ENCODE measurements at places on chromosomes 12 and 14. TPM values are rescaled to one million over a fixed set of nuclear protein-coding genes. Genes with fewer than 3 reads are reported as not detected.
A peak's percentile ranks its signal among the peaks of the same experiment; 100 is the strongest.

DNA sequence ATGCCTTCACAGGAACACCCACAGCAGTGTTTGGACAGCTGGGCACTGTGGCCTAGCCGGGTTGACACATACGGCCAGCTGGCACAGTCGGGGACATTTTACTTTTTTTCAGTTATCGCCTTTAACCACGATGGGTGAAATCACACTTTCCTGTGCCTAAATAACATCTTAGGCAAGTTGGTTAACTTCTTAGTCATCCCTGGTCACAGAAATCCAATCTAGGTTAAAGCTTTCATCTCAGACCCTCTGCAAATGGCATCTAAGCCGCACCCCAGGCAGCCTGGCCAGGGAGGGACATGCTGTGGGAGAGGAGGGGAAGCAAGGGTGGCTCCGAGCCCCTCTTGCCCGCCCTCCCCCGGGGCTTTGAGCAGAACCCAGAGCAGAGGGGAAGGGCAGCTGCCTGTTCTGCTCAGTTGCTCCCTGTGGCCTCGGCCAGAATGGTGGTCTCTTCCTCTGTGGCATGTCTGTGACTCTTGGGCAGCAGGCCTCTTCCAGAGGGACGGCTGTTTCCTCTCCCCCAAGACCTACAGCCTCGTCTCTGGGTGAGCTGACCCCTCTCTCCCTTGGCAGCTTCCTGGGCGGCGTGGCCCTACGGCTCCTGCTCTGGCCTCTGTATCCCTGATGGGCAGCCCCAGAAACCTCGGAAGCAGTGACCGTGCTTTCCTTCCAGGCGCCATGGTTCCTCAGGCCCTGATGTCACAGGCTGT lies 85.4 kb upstream of the DYNC1H1 start:
- no peak for DNase-seq

GRCh38 chr12:64671681-64672080 lies 61.4 kb downstream of the RASSF3 start:
- no peak for DNase-seq

DNA sequence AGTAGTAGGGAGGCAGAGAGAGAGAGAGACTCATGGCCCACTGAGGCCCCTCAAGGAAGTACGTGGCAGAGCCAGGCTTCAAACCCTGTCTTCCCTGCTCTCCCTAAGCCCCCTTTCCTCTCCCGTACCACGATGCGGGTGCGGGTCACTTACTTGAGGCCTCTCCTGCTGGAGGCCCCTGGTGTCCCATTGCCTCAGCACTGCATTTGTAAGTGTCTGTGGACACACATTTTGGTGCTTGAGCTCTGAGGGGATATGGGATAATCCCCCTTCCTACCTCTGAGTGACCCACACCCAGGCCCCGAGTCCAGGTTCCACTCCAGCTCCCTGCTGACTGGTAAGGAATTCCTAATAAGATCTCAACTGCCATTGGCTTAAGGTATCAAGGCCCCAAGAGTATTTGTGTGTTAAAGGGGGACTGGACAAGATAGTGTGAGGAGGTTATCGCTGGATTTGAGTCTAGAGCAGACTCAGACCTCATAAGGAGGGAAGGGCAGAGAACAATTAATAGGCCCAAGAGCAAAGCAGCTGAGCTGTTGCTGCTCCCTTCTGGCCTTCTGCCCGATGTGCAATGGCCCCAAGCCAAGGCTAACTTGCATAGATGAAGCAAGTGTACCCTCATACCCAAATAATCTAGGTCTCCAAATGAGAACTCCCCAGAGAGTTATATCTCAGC lies 71.9 kb downstream of the CRACR2A start:
- peak; percentile 61 for DNase-seq

DNA sequence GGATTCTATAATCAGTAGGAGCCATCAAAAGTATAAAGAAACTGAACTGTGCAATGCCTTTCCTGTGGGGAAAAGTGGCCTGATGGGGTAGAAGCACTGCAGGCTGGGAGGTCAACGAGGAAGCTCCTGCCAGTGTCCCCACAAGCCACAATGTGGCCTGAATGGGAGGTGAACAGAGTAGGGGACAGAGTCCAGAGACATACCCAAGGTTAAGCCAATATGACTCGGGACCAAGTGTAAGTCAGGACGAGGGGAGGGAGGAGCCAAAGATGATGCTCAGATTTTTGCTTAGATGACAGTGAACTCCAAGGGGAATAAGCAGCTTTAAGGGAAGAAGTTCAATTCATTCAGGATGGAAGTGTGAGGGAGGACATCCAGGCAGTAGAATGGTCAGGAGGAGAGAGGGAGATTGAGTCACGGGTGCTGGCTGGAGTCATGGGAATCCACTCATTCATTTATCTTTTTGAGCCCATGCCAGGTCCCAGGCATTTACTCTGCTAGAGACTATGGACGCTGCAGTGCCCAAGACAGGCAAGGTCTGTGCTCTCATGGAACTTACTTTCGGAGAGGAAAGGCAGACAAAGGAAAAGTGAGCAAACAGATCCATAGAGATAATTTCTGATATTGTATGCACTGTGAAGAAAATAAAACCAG lies 29.1 kb downstream of the DPF3 start:
- no peak for DNase-seq

DNA sequence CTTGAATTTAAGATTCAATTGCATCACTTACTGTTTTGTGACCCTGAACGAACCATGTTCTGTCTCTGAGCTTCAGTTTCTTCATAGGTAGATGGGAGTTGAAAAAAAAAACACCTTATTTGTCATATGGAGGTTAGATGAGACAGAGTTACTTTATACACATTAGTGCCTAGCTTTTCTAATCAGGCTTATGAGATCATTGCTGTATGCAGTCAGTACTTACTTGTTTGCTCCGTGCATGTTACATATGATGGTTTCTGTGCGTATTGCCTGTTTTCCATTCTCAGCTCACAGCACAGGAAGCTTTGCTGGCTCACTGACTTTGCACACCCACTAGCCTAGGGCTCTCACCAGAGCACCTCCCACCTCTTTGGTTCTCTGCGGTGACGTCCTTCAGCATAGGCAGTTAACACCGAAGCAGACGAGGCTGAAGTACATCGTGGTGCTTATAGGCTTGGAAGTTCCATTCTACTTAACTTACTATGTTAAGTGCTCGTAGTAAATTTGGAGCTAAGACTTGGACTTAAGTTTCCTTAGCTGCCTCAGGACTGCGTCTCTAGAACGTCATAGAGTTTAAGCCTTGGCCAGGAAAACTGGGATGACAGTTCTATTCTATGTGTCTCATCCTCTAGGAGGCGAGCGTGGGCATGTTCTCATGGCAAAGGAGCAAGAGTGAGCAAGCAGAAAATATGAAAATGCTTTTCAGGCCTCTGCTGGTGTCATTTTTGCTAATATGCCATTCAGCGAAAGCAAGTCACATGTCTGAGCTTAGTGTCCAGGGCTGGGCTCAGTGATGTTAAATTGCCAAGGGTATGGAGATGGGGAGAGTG lies 57.3 kb downstream of the NRXN3 start:
- no peak for DNase-seq

DNA sequence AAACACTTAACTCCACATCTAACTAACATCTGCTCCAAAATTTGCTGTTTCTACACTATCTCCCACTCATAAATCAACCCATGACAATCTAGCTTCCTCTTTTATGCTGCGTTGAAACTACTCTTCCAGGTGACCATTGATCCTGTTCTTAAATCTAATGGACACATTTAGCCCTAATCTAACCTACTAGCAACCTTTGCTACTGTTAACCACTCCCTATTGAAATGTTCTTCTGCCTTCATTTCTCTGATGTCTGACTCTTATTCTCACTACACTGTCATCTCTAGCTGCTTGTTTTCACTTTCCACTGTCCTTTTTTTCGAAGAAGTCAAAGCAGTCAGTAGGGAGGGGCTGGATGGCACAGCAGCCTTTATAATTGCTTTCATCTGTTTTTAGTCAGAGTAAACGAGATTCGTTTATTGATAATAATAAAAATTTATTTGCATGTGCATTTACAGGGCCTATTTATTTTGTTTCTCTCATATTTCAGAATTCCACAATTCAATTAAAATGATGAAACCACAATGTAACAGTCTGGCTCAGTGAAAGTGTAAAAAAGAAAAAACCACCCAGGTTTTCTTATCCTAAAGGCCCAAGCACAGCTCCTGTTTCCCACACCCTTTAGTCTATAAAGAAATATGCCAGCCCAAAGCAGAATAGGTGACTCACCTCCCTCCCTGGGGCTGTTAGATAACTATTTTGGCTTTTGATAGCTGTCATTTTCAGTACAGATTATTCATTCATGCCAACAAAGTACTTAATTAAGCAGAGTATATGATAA lies 44.9 kb downstream of the ATP2B1 start:
- peak; percentile 14 for DNase-seq

DNA sequence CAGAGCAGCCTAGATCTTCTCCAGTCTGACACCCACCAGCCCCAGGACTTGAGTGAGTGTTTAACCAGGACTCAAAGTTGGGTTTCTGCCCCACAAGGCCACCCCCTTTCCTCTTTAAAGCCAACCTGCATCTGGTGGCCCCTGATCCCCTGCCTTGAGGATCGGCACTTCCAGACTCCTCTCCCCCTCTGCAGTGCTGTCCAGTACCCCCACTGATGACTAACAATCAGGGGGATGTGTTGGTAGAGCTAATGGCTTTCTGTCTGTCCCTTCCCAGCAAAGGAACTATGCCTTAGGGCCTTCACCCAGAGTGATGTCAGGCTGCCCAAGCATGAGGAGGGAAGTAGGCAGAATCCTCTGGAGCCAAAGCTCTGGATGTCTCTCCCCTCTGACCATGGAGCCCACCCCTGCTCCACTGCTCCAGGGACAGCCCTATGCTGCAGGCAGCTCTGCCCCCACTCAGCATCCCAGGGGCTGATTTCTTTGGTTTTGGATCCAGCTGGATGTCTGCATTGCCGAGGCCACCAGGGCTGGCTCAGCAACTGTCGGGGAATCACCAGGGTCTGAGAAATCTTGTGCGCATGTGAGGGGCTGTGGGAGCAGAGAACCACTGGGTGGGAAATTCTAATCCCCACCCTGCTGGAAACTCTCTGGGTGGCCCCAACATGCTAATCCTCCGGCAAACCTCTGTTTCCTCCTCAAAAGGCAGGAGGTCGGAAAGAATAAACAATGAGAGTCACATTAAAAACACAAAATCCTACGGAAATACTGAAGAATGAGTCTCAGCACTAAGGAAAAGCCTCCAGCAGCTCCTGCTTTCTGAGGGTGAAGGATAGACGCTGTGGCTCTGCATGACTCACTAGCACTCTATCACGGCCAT lies 42.9 kb downstream of the DAD1 start:
- DNase-seq = peak; percentile 93

- peak; percentile 98 for DNase-seq
Observed at GRCh38 chr12:52191841-52192791, at the start of gene KRT80. Gene KRT80, minus strand, starts transcription at chr12:52192014. Its CDS starts 112 bp downstream, at chr12:52191902.

GRCh38 chr14:105050551-105050897 lies 14.7 kb downstream of the GPR132 start:
- no peak for DNase-seq

DNA sequence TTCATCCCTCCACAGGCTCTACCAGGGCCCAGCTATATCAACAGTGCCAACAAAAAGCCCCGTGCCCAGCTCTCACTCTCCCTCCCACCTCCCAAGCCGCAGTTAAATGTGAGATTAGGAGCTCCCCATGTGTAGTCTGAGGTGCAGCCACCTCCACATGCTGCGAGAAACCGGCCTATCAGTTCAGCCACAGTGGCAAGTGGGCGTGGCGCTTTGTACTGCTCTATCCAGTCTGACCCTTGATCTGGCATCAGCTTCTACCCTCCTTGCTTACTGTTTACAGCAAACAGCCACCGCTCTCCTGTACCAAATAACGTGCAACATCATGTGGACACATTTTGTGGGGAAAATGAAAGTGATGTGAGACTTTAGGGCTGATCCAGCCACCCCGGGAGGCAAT lies 1.7 kb downstream of the PLEK2 start:
- no peak for DNase-seq

GRCh38 chr14:59634617-59635016 lies 58.0 kb upstream of the CCDC175 start:
- no peak for DNase-seq

GRCh38 chr14:20413744-20414082 lies 412 bp upstream of the TEP1 start:
- peak; percentile 30 for DNase-seq

GRCh38 chr14:20631880-20632389 lies 9.6 kb downstream of the OR6S1 start:
- peak; percentile 31 for DNase-seq

- peak; percentile 67 for DNase-seq
Observed at GRCh38 chr14:25006961-25007795, 42.8 kb downstream of the STXBP6 start.

GRCh38 chr12:27185234-27186021 lies 58.7 kb upstream of the STK38L start:
- peak; percentile 56 for DNase-seq

DNA sequence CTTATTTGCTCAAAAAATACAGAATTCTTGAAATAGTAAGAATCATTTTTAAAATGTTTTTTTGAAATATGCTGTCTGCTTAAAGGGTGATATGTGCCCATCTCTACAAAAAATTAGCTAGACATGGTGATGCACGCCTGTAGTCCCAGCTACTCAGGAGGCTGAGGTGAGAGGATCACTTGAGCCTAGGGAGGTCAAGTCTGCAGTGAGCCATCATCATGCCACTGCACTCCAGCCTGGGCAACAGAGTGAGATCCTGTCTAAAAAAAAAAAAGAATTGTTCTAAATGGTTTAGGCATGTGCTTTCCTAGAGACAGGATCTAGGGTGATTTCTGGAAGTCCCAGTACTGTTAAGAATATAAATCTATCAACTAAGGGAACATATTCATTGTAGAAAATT lies 75.6 kb upstream of the HECTD1 start:
- no peak for DNase-seq

DNA sequence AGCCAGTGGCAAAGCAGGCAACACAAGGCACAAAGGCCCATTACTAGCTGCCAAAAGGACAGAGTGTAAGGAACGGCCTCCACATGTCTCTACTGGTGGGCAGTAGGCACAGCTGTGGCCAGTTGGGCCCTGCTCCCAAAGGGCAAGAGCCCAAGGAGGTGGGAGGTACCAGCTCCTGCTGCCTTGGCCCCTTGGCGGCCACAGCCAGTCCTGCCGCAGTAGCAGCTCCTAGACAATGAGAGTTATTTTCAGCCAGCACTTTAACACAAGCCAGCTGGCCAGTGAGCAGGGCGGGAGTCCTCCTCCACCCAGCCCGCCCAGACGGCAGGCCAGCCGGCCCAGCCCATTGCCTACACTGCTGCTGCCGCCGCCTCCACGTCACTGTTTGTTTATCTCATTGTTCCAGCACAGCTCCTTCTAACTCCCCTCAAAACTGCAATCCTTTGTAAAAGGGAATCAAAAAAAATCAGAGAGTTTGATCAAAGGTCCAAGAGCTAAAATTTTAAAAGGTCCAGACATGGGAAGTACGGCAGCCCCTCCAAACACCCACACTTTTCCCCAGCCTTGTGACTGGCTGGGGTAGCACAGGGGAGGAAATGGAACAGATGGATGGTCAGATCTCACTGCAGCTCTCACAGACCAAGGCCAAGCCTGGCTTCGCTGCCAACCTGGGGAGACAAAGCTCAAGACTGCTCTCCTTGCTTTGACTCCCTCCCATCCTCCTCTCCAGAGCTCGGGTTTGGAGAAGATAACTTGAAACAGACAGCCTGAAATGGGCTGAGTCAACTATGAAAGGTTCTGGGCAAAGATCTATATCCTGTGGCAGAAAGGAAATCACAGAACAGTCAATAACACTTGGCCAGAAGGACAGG lies 33.5 kb downstream of the FMNL3 start:
- peak; percentile 98 for DNase-seq

NTF3 gene
- total RNA-seq = not detected

KCNH3 gene
- 0.18 TPM for total RNA-seq

LRIG3 gene
- 55.5 TPM for total RNA-seq

GPR65 gene
- total RNA-seq = 0.07 TPM

TTC9 gene
- not detected for total RNA-seq

GLT1D1 gene
- not detected for total RNA-seq

KRT73 gene
- not detected for total RNA-seq
